ENCODE measurements at places on chromosomes 4 and X.

- DNase-seq, result no peak
Measured at GRCh38 chrX:47518144-47518543, 35.1 kb upstream of the ZNF41 start.

DNA sequence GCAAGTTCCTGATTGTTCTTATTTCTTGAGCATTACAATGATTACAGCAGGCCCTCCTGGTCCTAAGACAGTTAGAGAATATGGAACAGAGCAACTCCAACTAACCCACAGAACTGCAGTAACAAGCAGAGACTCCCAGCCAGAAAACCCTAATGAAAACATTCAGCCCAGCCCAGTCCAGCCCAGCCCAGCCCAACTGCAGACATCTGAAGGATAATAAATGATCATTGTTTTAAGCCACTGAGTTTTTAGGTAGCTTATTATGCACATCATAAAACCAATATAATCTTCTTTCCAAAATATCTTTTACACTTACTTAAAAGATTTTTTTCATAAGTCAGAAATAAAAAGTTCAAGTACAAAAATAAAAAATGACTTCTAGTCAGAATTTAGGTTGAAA lies 51.3 kb downstream of the SPOCK3 start:
- no peak for DNase-seq

- no peak for DNase-seq
Measured at GRCh38 chr4:15451181-15451865, 18.4 kb upstream of the CC2D2A start.

- DNase-seq, result no peak
Measured at GRCh38 chrX:10554612-10555270, 65.6 kb downstream of the MID1 start.

DNA sequence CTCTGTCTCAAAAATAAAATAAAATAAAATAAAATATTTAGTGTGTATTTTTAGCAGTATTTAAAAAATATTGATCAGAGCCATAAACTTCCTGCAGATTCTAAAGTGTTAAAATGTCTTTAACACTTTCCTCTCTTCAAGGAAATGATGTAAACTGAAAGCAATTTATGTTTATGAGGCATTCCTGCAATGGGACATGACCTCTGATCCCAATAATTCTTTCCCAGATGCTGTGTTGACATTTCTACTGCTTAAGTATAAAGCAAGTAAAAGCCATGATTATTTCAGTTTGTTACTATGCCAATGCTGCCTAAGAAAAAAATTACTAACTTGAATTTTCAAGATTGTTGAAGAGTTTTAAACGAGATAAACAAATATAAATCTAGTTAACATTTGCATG lies 29.0 kb downstream of the COQ2 start:
- DNase-seq, result no peak

GRCh38 chr4:142396279-142396678 lies 449.8 kb downstream of the INPP4B start:
- DNase-seq, result no peak

DNA sequence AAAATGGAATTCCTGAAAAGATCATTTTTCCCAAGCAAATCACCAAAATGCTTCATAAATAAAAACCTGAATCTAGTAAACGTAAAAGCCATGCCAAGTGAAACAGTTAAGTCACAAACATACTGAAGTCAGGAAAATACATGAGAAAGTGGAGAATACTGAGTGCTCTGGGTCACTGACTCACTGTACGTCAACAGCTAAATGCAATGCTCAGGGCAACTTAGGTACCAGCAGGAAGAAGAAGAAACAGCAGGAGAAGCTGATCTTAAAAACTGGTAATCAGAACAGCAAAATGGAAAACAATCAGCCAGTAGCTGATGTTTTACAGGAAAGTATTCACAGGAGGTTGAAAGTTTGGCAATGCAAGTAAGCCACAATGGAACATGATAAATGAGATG lies 252.6 kb upstream of the ETNPPL start:
- DNase-seq, result no peak

DNA sequence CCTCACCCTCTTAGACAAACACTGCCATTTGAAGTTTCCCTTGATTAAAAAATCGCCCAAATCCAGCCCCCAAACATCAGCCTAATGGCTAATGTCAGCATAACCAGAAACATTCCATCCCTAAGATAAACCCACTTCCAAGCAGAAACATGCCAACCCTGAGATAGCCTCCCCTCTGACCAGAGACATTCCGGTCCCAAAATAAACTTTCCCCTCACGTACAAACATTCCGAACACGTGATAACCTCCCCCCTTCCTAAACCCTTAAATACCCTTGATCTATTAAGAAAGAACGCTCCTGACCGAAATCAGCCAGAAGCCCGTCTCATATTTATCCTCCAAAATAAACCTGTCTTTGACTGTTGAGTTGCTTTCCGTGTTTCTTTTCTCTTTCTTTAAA lies 237.2 kb downstream of the ASMT start:
- DNase-seq, result no peak

DNA sequence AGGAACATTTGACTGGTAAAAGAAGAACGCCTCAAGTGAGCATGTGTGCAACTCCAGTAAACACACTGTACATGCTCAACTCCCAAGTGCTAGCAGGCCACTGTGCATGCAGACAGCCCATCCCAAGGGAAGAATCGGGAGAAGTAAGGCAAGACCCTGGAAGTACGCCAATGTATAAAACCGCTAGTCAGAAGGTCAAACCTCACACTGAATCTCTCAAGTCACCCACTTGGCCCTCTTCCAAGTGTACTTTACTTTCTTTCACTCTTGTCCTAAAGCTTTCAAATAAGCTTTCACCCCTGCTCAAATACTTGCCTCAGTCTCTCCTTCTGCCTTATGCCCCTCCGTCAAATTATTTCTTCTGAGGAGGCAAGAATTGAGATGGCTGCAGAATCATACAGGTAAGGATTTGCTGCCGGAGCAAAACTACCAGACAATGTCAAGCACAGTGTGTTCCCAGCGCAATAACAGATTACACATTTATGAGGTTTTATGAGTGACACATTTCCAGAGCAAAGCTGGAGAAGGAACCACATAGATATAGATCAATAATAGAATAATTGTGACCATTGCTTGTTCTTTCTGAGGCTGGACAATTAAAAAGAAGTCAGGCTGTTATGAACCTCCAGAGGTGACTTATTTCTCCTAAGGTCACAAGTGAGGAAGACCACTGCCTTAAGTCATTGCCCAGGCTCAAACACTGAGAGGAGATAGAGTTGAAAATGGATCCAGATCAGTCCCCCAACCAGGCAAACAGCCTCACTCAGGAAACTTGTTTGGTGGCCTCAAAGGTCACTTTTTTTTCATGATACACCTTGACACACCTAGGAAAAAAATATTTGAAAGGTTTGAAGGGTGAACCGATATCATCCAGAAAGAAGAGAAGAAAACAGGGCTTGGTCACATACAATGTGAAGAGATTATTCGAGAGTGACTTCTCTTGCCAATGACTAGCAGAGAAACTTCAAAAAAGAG lies 26.3 kb downstream of the CXCL1 start:
- DNase-seq, result no peak

- DNase-seq, result no peak
Measured at GRCh38 chr4:173521467-173522159, 8.4 kb downstream of the HAND2 start.

DNA sequence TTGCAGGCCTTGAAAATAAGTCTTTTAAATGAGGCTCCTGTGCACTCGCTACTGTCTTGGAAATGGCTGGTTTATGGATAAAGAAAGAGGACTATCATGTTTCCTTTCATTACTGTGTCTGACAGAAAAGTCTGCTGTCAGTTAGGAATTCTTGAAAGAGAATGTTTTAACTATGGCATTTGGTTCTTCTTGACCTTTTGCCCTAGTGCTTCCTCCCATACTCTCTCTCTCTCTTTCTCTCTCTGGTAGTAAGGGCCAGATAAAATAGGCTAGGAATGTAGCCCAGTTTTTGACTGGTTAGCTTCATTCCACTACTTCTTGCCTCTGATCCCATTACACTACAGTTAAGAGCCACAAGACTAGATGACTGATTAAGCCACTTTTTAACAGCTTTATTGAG lies 29.8 kb downstream of the YY2 start:
- DNase-seq, result no peak

GRCh38 chr4:72239487-72240116 lies 207.8 kb downstream of the NPFFR2 start:
- no peak for DNase-seq

GRCh38 chr4:88592600-88593448 lies 544 bp downstream of the HERC3 start:
- no peak for DNase-seq

- DNase-seq, result no peak
Measured at GRCh38 chr4:187467224-187467623, 528.3 kb upstream of the ZFP42 start.

DNA sequence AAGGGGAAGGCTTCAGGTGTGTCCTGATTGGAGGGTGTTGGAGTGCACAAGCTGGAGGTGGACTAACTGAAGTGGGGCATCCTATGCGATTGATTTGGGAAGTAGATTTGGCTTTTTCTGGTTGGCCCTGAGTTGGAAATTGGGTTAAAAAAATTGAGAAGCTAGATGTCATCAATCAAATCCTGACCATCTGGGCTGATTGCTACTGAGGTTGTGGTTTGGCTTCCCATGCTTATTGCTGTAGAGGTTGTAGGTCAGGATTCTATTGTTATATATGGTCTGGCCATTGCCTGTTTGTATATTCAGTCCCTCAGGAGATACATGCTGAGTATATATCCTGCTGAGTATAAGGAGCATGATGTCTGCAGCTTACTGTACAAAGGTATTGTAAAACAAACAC lies 7.7 kb upstream of the ZNF81 start:
- DNase-seq, result no peak

GRCh38 chr4:173666-174314 lies 49.5 kb downstream of the ZNF718 start:
- peak; percentile 80 for DNase-seq

DNA sequence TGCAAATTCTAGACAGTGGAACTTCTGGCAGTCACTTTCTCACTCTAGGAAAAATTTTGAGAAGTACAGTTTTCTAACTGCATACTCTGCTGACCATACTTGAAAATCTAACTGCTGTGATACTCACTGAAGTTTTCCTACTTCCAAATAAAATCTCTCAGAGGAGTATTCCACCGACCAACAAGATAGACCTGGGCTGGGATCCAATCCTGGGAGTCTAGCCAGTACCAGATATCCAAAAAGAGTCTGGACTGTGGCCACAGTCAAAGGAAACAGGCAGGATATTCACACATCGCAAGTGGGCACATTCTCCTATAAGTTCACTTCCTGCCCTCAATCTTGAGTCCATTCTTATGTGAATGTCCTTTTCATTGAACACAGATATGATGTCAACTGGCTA lies 1138.7 kb upstream of the PCDH7 start:
- no peak for DNase-seq
